Stimulated activated CD8-positive, alpha-beta memory T cell treated with anti-CD3 and anti-CD28 coated beads, Interleukin-4, amount 100 ng/mL, for 24 hours (primary cell): ENCODE measurements at places on chromosomes 16 and 17.

GRCh38 chr16:30459456-30459855 lies 13.1 kb upstream of the ITGAL start:
- no peak for DNase-seq

- no peak for DNase-seq
These were observed 11.7 kb downstream of the ERN1 start for GRCh38 chr17:64117981-64118979.

- no peak for DNase-seq
These were observed 18.2 kb downstream of the HEATR6 start for GRCh38 chr17:60060474-60060873.

- DNase-seq, result no peak
These were observed 87.0 kb downstream of the MGAT5B start for GRCh38 chr17:76955191-76955590.

GRCh38 chr16:53085931-53086421 lies 31.2 kb downstream of the CHD9 start:
- no peak for DNase-seq

GRCh38 chr17:61467416-61468262 lies 15.4 kb downstream of the TBX4 start:
- no peak for DNase-seq

DNA sequence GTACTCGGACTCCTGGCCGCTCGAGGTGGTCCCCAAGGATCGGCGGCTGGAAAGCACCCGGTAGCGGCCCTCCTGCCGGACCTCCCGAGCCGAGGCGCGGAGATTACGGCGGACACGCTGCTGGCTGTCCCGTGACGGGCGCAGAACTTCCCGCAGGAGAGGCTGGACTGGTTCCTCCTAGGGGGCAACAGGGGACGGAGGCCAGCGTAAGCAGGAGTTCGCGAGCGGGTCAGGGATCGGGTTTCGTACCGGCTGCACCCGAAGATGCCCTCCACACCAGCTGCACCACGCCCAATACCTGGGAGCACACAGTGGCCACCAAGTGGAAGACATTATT lies 341 bp downstream of the SLC7A6OS start:
- DNase-seq, result no peak

- DNase-seq, result no peak
These were observed 24.5 kb upstream of the CD300E start for GRCh38 chr17:74647871-74648672.

DNA sequence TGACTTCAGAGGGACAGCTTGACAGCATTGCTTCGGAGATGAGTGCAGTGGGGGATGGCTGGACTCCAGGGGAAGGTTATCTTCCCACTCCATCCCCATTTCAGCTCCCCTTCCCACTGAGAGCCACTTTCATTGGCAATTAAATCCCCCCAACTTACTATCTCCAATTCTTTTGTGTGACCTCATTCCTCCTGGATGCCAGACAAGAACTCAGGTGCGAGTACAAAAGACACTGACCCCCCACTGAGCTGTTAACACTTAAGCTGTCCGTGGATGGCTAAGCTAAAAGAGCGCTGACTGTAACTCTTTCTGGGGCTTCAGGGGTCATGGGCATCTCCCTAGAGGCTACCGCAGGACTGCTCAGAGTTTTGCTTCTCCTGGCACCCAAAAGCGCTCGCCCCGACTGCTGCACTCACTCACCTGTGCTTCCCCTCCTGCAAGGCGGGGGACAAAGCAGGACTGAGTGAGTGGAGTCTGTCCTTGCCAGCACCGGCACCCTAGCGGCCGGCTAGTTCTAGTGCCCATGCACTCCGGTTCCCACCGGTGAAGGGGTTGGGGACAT lies 44.8 kb upstream of the FBXO47 start:
- no peak for DNase-seq

GRCh38 chr17:38799501-38800236 lies at the start of gene PIP4K2B:
Gene PIP4K2B, minus strand, starts transcription at chr17:38799556. Its CDS starts 132 bp downstream, at chr17:38799424.
- peak; percentile 81 for DNase-seq

- no peak for DNase-seq
These were observed 14.2 kb upstream of the CD300A start for GRCh38 chr17:74452033-74452840.

- DNase-seq, result no peak
These were observed 456.3 kb upstream of the ERCC4 start for GRCh38 chr16:13463619-13464018.

GRCh38 chr16:54397190-54397835 lies 110.7 kb upstream of the IRX3 start:
- DNase-seq, result no peak

DNA sequence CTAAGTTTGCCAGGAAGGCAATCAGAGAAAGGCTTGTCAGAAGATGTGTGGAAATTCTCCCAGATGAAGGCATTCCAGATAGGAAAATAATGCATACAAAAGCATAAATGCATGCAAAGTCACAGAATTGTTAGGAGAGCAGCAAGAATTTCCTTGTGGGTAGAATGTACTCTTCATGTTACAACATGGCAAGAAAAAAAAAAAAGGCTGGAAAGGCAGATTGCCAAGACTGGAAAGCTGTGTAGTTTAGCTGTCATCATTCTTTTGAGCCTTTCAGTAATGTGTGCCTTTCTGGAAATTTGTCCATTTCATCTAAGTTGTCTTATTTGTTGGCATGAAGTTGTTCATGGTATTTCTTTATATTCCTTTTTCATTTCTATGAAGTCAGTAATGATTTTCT lies 71.0 kb upstream of the EFCAB3 start:
- no peak for DNase-seq

GRCh38 chr17:77373299-77374169 lies 232.8 kb downstream of the SEC14L1 start:
- no peak for DNase-seq

DNA sequence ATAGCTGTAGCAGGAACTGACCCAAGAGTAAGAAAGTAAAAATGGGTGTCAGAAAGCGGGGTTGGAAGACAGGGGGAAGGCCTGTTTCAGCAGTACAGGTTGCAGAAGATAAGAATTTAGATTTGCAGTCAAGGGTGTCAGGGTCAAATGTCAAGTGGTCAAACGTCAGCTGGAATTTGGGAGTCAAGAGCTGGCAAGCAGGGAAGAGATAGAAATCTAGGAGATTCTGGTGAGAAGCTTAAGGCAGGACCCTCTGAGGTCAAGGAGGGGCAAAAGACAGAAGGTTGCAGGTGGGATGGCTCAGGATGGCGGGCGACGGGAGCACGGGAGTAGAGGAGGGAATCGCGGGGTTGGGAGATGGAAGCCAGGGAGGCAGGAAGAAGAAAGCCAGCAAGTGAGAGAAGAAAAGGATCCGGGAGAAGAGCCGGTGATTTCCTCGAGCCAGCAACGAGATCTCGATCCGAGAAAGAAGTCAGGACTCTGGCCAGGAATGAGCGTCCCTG lies 335 bp downstream of the SLC25A35 start:
- no peak for DNase-seq

GRCh38 chr17:50855708-50856330 lies 10.3 kb downstream of the TOB1 start:
- DNase-seq, result no peak

DNA sequence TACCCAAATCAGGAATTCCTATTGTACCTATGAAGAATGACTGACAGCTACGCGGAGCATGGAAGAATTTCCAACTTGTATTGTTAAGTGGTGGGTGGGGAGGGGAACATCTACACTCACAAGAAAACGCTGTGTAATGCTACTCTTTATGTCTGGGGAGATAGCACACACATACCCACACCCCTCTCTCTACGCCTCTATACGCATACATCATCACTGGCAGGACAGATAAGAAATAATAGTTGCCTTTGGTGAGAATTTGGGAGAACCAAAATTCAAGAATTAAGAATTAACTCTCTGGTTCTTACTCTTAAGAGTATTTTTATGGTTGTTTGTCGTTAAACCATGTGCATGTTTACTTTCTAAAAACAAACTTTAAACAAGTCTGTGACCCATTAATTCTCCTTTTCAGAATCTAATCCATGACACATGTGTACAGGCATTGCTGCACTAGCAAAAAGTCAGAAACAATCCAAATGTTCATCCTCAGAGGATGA lies 33.9 kb downstream of the CREBBP start:
- no peak for DNase-seq

DNA sequence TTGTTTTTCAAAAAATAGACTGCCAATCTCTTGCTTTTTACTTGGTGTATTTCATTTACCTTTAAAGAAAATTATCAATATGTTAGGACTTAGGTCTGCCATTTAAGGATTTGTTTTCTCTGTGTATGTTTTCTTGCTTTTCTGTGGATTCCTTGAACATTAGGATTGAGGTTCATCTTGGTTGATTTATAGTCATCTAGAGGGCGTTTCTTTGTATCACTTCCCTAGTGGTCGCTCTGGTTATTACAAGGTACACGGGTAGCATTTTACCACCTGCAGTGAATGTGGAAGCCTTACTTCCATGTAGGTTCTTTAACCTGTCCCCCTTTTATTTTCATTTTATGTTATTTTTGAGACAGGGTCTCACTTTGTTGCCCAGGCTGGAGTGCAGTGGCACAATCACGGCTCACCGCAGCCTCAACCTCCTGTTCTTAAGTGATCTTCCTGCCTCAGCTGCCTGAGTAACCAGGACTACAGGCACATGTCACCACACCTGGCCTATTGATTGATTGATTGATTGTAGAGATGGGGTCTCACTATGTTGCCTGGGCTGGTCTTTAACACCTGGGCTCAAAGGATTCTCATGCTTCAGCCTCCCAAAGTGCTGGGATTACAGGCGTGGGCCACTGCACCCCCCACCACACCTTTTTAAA lies 35.2 kb upstream of the CBX4 start:
- no peak for DNase-seq

- peak; percentile 7 for DNase-seq
These were observed 440 bp downstream of the NPRL3 start for GRCh38 chr16:138049-138417.
